ENCODE measurements at places on chromosomes 7 and 10. TPM values are rescaled to one million over a fixed set of nuclear protein-coding genes. Genes with fewer than 3 reads are reported as not detected.

The RARRES2 gene
- total RNA-seq: 0.19 TPM

- DNase-seq: no peak
Observed at GRCh38 chr7:27080844-27081436, 14.9 kb downstream of the HOXA1 start.

- no peak for DNase-seq
Observed at GRCh38 chr10:7320072-7320471, 90.8 kb downstream of the SFMBT2 start.

The A1CF gene
- total RNA-seq: not detected

DNA sequence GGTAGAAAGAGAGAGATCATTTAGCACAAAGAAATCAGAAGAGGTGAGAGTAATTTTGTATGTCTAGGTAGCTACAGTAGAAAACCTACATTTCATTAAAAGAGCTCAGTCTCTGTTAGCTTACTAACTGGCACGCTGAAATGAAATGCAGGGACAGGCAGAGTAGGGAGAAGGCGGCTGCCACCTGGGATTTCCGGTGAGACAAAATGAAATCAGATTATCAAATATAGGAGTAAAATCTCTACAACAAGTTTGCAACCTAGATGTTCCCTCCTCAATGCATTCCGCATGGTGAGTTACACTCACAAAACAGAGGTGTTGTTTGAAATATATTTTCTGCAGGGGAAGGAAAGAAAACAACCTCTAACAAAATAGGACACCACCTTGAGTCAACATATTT lies 55.9 kb downstream of the VOPP1 start:
- DNase-seq: no peak

- DNase-seq: peak; percentile 82
Observed at GRCh38 chr10:110311357-110311949, 6.7 kb upstream of the SMNDC1 start.

The PPP1R9A gene
- total RNA-seq: 40.7 TPM

The HTR7 gene
- not detected for total RNA-seq

DNA sequence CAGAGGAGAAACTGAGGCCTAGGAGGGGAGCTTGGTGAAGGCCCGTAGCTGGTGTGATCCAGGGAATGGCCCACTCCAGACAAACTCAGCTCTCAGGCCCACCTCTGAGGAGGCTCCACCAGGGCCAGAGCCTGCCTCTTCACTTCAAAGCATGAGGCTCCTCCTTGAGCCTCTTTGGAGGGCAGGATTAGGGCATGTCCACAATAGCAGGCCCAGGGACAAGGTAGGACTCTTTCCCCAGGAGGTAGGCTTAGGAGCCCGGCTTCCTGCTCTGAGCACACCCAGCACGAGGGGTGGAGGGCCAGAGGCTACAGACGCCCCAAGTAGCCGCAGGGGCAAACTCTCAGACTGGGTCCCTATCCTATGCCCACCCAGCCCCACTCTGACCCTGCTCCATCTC lies 164.6 kb upstream of the ZMIZ1 start:
- no peak for DNase-seq

The DGKI gene
- 3.4 TPM for total RNA-seq

GRCh38 chr10:132965411-132966057 lies 23.2 kb upstream of the CFAP46 start:
- no peak for DNase-seq

DNA sequence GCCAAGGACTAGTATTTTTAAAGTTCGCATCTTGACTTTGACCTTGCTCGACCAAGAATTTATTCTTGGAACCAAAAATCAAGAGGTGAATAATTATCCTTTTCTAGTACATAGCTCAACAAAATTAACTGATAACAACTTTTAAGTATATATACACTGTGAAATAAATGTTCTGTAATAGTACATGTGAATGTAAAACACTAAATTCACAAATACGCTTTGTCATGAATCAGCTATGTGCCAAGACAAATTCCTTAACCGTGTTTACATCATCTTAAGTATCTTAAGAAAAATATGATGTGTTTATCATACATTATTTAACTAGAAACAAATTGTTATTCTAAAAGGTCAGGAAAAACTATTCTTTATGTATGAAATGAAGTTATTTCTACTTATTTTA lies 83.3 kb downstream of the CUL2 start:
- DNase-seq: no peak

The C10orf143 gene
- total RNA-seq: 1.6 TPM

DNA sequence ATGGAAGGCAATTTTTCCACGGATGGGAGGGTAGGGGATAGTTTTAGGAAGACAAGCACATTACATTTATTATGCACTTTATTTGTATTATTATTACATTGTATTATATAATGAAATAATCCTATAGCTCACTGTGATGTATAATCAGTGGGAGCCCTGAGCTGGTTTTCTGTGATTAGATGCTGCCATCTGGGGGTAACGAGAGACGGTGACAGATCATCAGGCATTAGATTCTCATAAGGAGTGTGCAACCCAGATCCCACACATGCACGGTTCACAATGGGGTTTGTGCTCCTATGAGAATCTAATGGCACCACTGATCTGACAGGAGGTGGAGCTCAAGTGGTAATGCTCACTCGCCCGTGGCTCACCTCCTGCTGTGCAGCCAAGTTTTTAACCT lies 103.9 kb upstream of the STK17A start:
- DNase-seq: no peak

- no peak for DNase-seq
Observed at GRCh38 chr10:132366006-132366405, 31.0 kb upstream of the PWWP2B start.

DNA sequence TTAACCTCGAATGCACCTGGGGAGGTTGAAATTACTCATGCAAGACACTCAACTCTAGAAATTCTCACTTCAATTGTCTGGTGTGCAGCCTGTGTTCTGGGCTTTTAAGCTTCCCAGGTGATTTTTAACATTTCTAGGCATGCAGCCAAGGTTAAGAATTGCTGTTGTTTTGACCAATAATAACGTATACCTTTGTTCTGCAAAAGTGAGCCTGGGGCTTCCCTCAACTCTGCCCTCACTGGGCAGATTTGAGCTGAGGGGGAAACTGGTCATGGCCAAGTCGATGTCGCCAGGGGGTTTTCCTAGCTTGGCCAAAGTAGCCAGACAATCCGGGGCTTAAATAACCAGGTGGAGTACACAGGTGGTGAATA lies 568 bp downstream of the PRSS2 start:
- DNase-seq: no peak
